ENCODE measurements at places on chromosomes 7 and 10.

GRCh38 chr10:101207026-101207425, 22.2 kb downstream of the LBX1 start:
- no peak for DNase-seq

DNA sequence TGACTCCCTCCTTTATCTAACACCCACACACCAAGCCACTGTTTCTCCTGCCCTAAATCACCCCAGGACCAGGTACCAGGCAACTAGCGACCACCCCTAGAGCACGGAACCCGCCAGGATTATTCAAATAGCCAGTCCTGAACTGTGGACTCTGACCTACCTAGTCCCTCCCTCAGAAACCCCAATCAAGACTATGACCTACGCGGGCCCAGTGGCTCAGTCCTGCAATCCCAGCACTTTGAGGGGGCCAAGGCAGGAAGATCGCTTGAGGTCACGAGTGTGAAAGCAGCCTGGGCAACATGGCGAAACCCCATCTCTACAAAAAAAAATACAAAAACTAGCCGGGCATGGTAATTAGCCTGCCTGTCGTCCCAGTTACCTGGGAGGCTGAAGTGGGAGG, 232.8 kb upstream of the FOXK1 start:
- DNase-seq, result no peak

DNA sequence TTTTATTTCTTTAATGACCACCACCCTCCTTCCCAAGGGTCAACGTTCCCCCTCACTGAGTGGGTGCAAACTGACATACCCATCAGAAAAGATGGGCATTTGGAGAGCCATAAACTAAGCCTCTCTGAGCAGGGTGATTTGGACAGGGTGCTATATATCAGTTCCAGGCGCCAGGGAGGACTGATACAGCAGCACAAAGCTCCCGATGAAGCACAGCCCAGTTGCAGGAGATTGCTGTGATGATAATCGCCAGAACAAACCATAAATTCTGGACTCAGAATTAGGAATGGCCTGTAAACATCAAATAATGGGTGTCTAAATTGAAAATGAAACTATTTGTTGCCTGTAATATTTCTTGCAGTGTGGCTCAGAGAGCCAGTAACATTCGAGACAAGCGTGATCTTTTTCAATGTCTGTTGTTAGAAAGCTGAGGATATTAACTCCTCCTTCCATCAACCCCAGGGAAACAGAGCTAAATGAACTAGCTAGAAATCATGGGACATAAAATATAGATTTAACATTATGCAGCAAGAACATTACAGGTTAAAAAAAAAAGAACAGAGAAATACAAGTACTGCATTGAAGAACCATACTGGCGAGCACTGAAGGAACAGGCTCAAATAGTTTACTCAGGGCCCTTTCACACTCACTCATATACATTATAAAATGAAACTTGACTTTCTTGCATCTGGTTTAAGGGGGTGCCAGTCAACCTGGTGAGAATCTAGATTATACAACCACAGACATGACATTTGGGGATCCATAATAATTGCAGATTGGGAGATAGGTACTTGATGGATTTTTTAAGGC, 137.5 kb upstream of the LRRTM3 start:
- no peak for DNase-seq

GRCh38 chr7:50662041-50662694, 97.0 kb upstream of the DDC start:
- no peak for DNase-seq

GRCh38 chr7:13061115-13061514, 373.7 kb downstream of the ARL4A start:
- no peak for DNase-seq

GRCh38 chr7:85833066-85833465, 646.2 kb upstream of the SEMA3D start:
- DNase-seq, result no peak

GRCh38 chr7:48285373-48285772, 114.1 kb downstream of the ABCA13 start:
- no peak for DNase-seq

DNA sequence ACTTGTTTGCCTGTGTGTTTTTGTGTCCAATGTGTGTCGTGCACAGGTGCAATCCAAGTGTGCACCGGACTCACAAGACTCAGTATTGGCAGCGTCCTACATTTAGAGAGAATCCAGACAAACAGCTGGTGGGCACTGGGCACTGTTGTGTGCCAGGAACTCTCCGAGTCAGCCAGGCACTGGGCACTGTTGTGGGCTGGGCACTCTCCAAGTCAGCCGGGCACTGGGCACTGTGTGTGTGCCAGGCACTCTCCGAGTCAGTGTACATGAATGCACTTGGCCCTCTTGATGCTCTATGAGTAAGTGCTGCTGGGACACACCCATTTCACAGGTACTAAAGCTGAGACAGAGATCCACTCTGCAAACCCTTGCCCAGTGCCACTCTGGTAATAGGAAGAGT, 303.5 kb downstream of the PTPRN2 start:
- no peak for DNase-seq
